Activated CD8-positive, alpha-beta T cell treated with anti-CD3 and anti-CD28 coated beads, Interleukin-2, amount 10 ng/mL, durations not matched to agents 7 days and 5 days (primary cell): ENCODE measurements at places on chromosomes 1 and 21. TPM values are rescaled to one million over a fixed set of nuclear protein-coding genes. Genes with fewer than 3 reads are reported as not detected.

- DNase-seq: no peak
Observed at GRCh38 chr21:44574457-44575306, 1.2 kb downstream of the KRTAP10-4 start.

GRCh38 chr1:56866656-56867055, 12.1 kb downstream of the C8A start:
- no peak for DNase-seq

DNA sequence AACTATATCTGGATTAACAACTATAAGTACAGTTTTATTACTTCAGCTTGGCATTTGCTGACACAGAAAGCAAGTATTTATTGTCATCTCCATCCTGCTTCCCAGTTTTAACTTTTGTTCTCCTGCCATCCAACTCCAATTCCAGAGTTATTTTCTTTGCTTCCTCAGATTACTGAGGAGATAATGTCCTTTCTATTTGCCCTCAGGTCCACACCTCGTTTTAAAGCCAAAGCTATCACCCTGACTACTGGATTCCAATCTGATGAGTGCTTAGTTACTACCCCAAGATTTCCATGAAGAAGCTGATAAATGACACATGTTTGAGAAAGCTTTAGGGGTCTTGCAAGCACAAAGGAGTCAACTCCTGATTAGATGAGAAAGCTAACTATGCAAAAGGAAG, 25.2 kb downstream of the ACKR1 start:
- DNase-seq: no peak

The SMIM1 gene
- not detected for total RNA-seq

The MACF1 gene
- 353 TPM for total RNA-seq

The LCE3D gene
- not detected for total RNA-seq

The H6PD gene
- total RNA-seq: 10.2 TPM
